T-cell (primary cell): ENCODE measurements at places on chromosomes 1 and 21. TPM values are rescaled to one million over a fixed set of nuclear protein-coding genes. Genes with fewer than 3 reads are reported as not detected.

- no peaks in the 10 kb centered on the region for H3K4me1 ChIP-seq
- no peak overlapping the region for H3K27ac ChIP-seq
- peaks cover 49% of the 10 kb centered on the region for H3K36me3 ChIP-seq
These were observed 43.7 kb downstream of the KIF21B start for GRCh38 chr1:200979574-200980451.

- H3K4me1 ChIP-seq = no peaks in the 10 kb centered on the region
- DNase-seq = no peak
- no peak overlapping the region for H3K27ac ChIP-seq
- no peaks in the 10 kb centered on the region for H3K27me3 ChIP-seq
- no peak overlapping the region for H3K4me3 ChIP-seq
These were observed 6.8 kb downstream of the MYOC start for GRCh38 chr1:171645553-171646248.

- H3K36me3 ChIP-seq = no peaks in the 10 kb centered on the region
- H3K27ac ChIP-seq = no peak overlapping the region
- no peaks in the 10 kb centered on the region for H3K4me1 ChIP-seq
- no peak overlapping the region for H3K4me3 ChIP-seq
These were observed 355.2 kb upstream of the GREM2 start for GRCh38 chr1:240967070-240967724.

- DNase-seq = no peak
- H3K4me1 ChIP-seq = no peaks in the 10 kb centered on the region
- no peaks in the 10 kb centered on the region for H3K36me3 ChIP-seq
- H3K27me3 ChIP-seq = no peaks in the 10 kb centered on the region
- H3K27ac ChIP-seq = no peak overlapping the region
These were observed 43.3 kb downstream of the LRRC53 start for GRCh38 chr1:74468982-74469603.

DNA sequence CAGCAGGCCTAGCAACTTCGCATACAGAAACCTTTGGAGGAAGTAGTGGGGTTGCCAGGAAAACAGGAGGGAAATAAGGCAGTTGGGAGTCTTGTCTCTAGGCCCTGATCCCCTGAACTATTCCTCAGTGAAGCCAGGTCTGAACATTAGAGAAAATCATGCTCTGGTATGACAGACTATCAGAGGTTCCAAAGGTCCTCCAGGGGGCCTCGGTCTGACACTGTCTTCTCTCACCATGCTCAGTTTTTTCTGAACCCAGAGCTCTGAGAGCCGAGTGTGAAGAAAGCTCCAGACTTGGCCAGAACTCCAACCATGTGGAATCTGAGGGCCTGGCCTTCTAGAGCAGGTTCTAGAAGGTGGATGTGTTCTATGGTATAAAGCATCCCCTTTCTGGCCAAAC is 4.0 kb downstream of the TOMM40L start:
- H3K4me1 ChIP-seq = peaks cover 15% of the 10 kb centered on the region
- no peak overlapping the region for H3K4me3 ChIP-seq
- H3K27ac ChIP-seq = no peak overlapping the region
- H3K36me3 ChIP-seq = peaks cover 5% of the 10 kb centered on the region
- no peaks in the 10 kb centered on the region for H3K27me3 ChIP-seq

Gene NTRK1
- 0.36 TPM for total RNA-seq

Gene AGT
- 1.5 TPM for total RNA-seq

Gene AADACL4
- total RNA-seq = not detected

Gene ALPL
- not detected for total RNA-seq

GRCh38 chr1:38376577-38376976 is 330.0 kb upstream of the POU3F1 start:
- H3K27me3 ChIP-seq = no peaks in the 10 kb centered on the region
- H3K27ac ChIP-seq = no peak overlapping the region
- no peaks in the 10 kb centered on the region for H3K4me1 ChIP-seq
- no peak for DNase-seq

GRCh38 chr1:168430321-168430720 is 113.5 kb downstream of the XCL2 start:
- no peak overlapping the region for H3K4me3 ChIP-seq
- no peaks in the 10 kb centered on the region for H3K36me3 ChIP-seq
- DNase-seq = no peak

Gene ILDR2
- total RNA-seq = 0.32 TPM

Gene KRTAP10-10
- not detected for total RNA-seq

DNA sequence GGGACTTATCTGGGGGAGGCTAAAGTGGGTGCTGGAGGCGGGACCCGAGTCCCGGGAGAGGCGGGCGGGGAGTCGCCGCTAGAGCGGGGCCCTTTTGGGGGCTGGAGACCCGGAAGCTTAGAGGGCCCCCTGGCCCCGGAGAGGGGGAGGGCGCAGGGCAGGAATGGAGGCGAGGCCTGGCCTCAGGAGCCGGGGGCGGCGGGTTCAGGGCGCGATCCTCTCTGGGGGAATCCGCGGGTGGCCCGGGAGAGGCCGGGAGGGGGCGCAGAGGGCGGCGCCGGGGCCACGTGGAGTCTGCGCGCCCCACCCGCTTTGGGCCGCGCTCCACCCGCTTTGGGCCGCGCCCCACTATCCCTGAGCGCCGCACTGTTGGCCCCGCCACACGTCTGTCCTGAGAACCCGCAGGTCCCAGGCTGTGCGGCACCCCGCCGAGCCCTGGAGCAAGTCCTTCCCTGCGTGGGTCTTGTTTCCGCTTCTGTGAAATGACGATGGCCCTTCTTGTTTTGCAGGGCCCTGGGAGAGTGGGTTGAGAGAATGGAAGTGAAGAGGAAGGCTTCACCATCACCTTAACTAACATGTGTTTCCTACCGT is 84.4 kb downstream of the NKAIN1 start:
- H3K4me1 ChIP-seq = peaks cover 5% of the 10 kb centered on the region
- H3K27ac ChIP-seq = no peak overlapping the region
- H3K36me3 ChIP-seq = no peaks in the 10 kb centered on the region
- peak overlapping the region; percentile 55 for H3K4me3 ChIP-seq

GRCh38 chr21:26958788-26959187 is 8.1 kb downstream of the ADAMTS5 start:
- no peaks in the 10 kb centered on the region for H3K36me3 ChIP-seq
- H3K27me3 ChIP-seq = no peaks in the 10 kb centered on the region
- H3K4me3 ChIP-seq = no peak overlapping the region
- DNase-seq = no peak

DNA sequence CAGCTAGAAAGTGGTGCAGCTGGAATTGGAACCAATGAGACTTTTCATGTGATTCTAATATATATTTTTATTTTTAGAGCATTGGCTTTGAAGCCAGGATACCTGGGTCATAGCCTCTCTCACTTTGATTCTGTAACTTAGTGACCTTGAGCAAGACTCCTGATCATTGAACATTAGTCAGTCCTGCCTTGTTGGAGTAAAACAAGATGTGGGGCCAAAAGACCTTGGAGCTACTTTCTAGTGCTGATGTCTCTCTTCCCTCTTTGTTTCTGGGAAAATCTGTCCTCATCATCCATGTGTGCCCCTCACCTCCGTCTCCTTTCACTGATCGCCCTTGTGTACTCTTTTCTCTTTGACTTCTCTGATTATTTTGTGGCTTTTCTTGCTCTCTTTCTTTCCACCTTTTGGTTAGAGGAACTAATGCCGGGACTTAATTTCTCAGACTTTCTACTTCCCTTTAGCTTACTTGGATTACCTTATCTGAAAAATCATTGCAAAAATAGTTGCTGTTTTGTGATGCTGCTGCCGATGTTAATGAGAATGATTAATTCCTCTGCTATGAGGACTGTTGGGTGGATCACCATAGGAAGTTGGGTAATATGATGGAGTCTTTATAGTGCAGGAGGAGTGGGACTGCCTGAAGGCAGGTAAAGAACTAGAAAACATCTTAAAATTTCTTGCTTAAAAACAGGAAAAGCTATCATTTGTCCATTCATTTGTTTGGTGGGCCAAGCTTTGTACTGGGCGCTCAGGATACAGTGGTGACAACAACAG is 72.0 kb downstream of the NOS1AP start:
- no peak overlapping the region for H3K27ac ChIP-seq
- no peak for DNase-seq
- peaks cover 20% of the 10 kb centered on the region for H3K27me3 ChIP-seq
- no peak overlapping the region for H3K4me3 ChIP-seq

DNA sequence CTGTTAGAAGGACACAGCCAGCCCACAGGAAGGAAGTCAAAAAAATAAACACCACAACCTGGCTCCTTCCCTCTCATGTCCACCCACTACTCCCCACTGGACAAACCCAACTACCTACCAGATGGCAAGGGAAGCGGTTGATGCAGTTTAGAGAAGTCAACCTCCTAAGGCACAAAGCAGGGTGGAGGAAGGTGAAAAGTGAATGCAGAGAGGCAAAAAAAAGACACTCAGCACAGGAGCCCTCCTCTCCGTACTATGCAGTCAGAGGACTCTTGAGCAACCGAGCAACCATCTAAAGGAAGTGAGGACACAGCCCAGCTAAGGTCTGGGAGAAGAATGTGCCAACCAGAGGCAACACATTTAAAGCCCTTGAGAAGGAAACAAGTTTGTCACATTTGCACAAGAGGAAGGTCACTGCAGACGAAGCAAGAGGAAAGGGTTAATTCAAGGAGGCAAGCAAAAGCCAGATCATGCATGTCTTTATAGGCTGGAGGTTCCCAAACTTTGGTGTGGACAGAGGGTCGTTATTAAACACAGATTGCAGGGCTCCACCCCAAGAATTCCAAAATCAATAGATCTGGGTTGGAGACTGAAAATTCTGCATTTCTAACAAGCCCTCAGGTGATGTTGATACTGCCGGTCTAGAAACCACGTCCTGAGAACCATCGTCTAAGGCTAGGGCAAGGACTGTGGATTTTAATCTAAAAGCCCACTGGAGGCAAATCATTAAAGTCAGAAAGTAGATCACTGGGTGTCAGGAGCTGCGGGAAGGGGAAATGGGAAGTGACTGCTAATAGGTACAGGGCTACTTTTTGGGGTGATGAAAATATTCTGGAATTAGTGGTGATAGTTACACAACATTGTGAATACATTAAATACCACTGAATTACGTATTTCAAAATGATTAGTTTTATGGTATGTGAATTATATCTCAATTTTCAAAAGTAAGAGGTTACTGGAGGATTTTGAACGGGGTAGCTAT is 19.7 kb downstream of the TP53BP2 start:
- H3K27ac ChIP-seq = no peak overlapping the region
- H3K27me3 ChIP-seq = no peaks in the 10 kb centered on the region
- H3K36me3 ChIP-seq = peaks cover 4% of the 10 kb centered on the region
- peak overlapping the region; percentile 7 for H3K4me3 ChIP-seq
- no peak for DNase-seq

- no peaks in the 10 kb centered on the region for H3K36me3 ChIP-seq
- H3K4me3 ChIP-seq = no peak overlapping the region
- no peaks in the 10 kb centered on the region for H3K4me1 ChIP-seq
- H3K27me3 ChIP-seq = peaks cover 22% of the 10 kb centered on the region
- H3K27ac ChIP-seq = no peak overlapping the region
These were observed 24.2 kb upstream of the C1orf174 start for GRCh38 chr1:3924186-3924824.

GRCh38 chr1:217135987-217136894 is 413.0 kb upstream of the ESRRG start:
- H3K27ac ChIP-seq = no peak overlapping the region
- peaks cover 68% of the 10 kb centered on the region for H3K27me3 ChIP-seq
- H3K4me1 ChIP-seq = no peaks in the 10 kb centered on the region
- no peak for DNase-seq
- no peak overlapping the region for H3K4me3 ChIP-seq

GRCh38 chr1:179599623-179600249 is 8.1 kb downstream of the TDRD5 start:
- no peak for DNase-seq
- H3K4me3 ChIP-seq = no peak overlapping the region
- H3K4me1 ChIP-seq = no peaks in the 10 kb centered on the region
- H3K36me3 ChIP-seq = no peaks in the 10 kb centered on the region
- no peak overlapping the region for H3K27ac ChIP-seq
- H3K27me3 ChIP-seq = peaks cover 3% of the 10 kb centered on the region

DNA sequence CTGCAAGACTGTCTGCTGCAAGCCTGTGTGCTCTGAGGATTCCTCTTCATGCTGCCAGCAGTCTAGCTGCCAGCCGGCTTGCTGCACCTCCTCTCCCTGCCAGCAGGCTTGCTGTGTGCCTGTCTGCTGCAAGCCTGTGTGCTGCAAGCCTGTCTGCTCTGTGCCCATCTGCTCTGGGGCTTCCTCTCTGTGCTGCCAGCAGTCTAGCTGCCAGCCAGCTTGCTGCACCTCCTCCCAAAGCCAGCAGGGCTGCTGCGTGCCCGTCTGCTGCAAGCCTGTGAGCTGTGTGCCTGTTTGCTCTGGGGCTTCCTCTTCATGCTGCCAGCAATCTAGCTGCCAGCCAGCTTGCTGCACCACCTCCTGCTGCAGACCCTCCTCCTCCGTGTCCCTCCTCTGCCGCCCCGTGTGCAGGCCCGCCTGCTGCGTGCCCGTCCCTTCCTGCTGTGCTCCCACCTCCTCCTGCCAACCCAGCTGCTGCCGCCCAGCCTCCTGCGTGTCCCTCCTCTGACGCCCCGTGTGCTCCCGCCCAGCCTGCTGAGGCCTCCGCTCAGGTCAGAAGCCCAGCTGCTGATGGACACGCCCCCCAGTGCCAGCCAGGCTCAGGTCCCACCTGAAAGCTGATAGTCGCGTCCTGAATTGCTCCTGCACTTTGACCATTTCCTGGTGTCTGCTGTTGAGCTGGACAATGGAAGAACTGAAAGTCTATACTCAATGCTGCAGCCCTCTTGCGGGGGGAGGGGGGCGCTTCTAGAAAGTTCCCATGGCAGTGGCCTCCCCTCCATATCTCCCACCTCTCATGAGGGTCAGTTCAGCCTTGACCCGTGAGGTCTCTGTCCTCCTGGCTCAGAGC is 1.2 kb downstream of the KRTAP10-4 start:
- no peaks in the 10 kb centered on the region for H3K36me3 ChIP-seq
- DNase-seq = no peak
- no peak overlapping the region for H3K27ac ChIP-seq
- H3K4me1 ChIP-seq = peaks cover 7% of the 10 kb centered on the region
- H3K4me3 ChIP-seq = no peak overlapping the region

Gene MYOM3
- total RNA-seq = not detected

Gene NID1
- 0.50 TPM for total RNA-seq

Gene EBNA1BP2
- 38.1 TPM for total RNA-seq

DNA sequence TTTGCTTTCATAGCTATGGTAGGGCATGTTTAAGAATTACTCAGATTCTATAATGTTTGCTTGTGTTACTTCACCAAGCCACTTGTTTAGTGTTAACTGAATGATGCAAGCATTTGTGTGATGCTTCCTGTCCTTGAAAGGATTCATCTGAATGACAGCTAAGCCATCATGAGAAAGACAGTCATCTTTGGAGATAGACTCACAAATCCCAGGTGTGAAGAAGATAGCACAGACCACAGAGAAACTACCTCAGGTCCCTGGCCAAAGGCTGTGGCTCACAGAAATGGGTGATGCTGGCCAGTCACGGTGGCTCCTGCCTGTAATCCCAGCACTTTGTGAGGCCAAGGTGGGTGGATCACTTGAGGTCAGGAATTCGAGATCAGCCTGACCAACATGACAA is 321.4 kb downstream of the DPYD start:
- no peak overlapping the region for H3K4me3 ChIP-seq
- no peaks in the 10 kb centered on the region for H3K27me3 ChIP-seq
- no peak overlapping the region for H3K27ac ChIP-seq
- H3K4me1 ChIP-seq = no peaks in the 10 kb centered on the region

Gene VCAM1
- 0.36 TPM for total RNA-seq

Gene ASCL5
- total RNA-seq = not detected

DNA sequence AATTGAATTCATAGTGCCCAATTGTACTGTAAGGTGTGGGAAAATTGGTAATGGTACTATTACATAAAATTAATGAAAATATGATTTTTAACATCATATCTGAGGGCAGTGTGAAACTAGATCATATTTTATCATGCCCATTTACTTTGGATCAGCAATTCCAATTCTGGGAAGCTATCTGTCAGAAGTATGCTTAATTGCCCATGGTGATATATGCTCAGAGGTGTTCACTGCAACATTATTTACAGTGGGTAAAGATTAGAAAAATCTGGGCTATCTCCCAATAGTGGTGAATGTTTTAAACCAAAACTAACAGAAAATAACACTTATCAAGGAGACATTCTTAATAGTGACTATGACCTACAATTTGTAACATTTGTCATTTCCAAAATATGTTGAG is 1260.0 kb downstream of the BRINP3 start:
- no peak for DNase-seq
- H3K4me3 ChIP-seq = no peak overlapping the region
- H3K27ac ChIP-seq = no peak overlapping the region
